ENCODE measurements at places on chromosomes 3 and 15.

GRCh38 chr3:102026656-102027055, 177.3 kb downstream of the NFKBIZ start:
- no peak for DNase-seq

GRCh38 chr15:67900621-67901147, 60.8 kb upstream of the RNU6-1 start:
- DNase-seq, result no peak

GRCh38 chr3:152842413-152842812, 7.5 kb downstream of the P2RY1 start:
- DNase-seq, result no peak

GRCh38 chr15:96595951-96596350, 265.5 kb downstream of the NR2F2 start:
- no peak for DNase-seq

DNA sequence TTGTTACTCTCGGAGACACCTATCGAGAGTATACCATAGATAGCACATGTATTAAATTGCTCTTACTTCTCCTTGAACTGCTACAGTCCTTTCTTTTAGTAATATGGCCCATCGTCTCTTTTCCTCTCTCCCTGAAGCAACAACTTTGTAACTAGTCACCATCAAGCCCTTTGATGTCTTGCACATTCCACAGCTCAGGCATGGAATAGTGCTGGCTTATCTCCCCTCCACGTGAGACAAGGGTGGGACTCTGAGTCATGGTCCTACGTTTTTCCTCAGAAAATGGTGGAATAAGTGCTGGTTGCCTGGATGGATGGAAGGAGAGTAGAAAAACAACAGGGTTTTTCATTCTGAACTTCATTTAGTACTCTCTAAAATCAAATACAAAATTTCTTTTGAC, 163.3 kb upstream of the MBNL1 start:
- DNase-seq, result no peak

- DNase-seq, result no peak
These were observed 49.5 kb upstream of the MCF2L2 start for GRCh38 chr3:183477801-183478456.

DNA sequence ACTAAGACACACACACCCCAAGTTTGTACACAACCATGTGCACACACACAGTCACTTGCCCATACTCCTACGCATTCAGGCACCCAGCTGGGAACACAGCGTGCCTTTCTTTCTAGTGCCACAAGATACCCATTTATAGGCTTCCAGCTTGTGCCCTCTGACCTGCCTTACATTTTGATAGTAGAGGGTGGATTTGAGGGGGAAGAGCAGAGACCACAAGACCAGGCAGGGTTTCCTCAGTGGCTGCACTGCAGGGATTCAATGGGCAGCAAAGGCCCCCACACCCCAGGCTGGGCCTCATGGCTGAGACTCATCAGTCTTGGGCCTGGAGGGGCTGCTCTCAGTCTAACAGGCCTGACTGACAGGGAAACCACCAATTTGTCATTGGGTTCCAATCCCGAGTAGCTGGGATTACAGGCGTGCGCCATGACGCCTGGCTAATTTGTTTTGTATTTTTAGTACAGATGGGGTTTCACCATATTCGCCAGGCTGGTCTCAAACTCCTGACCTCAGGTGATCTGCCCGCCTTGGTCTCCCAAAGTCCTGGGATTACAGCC, 18.8 kb upstream of the ANKDD1A start:
- DNase-seq, result no peak

DNA sequence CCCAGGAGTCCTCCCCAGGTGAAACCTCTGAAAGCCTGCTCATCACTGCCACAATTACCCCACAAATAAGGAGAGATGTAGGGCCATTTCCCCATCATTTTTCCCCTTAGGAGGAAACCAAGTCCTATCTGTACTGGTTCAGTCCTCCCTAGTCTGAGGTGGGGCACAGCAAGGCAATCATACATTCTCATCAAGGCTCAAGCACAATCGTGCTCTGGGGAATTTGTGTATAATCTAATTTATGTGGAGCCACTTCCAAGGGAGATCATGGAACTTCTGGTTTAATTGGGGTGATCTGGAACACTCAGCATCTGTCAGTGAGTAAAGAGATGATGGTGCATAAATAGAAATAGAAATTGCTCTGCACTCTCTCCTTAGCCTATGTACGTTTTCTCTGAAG, 546.9 kb downstream of the IGSF11 start:
- DNase-seq, result no peak
